ENCODE measurements at places on chromosomes 5 and 9.

DNA sequence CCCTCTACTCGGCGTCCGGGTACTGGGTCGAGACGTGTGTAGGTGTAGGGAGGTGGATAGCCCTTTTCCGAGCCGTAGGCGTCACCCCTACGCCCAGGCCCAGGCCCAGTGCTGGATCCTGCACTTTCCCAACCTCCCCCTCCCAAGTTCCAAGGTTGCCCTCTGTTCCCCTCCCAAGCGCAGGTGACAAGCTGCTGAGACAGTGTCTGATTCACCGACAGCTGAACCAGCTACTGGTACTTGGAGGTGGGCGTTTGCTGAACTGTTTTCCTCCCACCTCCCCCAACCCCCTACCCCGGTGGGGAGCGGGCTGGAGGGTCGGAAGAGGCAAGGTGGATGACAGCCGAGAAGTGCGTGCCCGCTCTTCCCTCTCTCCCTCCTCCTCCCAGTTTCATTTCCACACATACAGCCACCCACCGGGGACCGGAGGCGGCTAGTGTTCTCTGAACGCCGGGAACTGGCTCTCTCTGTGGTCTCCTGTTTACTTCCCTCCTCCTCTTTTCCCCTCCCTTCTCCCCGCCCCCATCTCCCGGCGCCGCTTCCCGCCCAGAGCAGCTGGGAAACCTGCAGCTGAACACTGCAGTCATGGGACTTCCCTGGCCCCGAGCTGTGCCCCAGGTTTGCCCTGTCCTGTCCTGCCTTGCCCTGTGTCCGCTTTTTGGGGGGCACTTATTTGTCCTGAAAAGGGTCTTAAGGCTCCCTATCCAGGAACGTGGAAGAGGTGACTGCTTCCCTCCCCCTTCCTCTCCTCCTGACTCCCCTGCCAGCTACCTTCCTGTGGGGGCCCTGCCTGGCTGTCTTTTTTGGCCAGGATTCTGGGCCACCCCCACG, 6.2 kb upstream of the KLF9 start:
- peak; percentile 75 for DNase-seq
- H3K36me3 ChIP-seq, result peaks cover 5% of the 10 kb centered on the region
- H3K27ac ChIP-seq, result peak overlapping the region; percentile 37
- H3K4me3 ChIP-seq, result peak overlapping the region; percentile 91
- peaks cover 4% of the 10 kb centered on the region for H3K4me1 ChIP-seq
- H3K27me3 ChIP-seq, result peaks cover 9% of the 10 kb centered on the region

DNA sequence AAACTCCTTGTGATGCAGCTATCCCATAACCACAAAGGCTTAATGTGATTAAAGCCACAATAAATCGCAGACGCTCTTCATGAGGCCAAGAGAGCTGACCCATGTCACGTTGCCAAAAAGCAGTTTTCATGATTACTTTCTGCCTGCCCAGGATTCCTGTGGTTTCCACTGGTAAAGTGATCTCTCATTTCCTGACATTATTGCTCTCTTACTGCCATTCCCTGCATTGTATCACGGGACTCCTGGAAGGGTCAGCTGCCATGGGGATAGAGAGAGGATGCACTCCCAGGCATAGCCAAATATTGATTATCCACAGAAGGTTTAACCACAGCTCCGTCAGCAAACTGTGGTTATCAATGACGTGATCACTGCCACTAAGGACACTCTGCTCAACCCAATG, 103.8 kb upstream of the SLC1A3 start:
- peaks cover 4% of the 10 kb centered on the region for H3K4me1 ChIP-seq
- H3K4me3 ChIP-seq, result no peak overlapping the region
- no peaks in the 10 kb centered on the region for H3K36me3 ChIP-seq
- H3K27me3 ChIP-seq, result no peaks in the 10 kb centered on the region

- DNase-seq, result no peak
- H3K4me1 ChIP-seq, result peaks cover 6% of the 10 kb centered on the region
- H3K27ac ChIP-seq, result no peak overlapping the region
- no peaks in the 10 kb centered on the region for H3K27me3 ChIP-seq
- H3K36me3 ChIP-seq, result no peaks in the 10 kb centered on the region
- H3K4me3 ChIP-seq, result no peak overlapping the region
Measured at GRCh38 chr5:96838201-96839070, 30.7 kb upstream of the ERAP1 start.

- no peaks in the 10 kb centered on the region for H3K27me3 ChIP-seq
- no peak for DNase-seq
- H3K27ac ChIP-seq, result no peak overlapping the region
- peaks cover 7% of the 10 kb centered on the region for H3K4me1 ChIP-seq
- H3K4me3 ChIP-seq, result no peak overlapping the region
- H3K36me3 ChIP-seq, result no peaks in the 10 kb centered on the region
Measured at GRCh38 chr5:74507370-74508005, 133.0 kb downstream of the ENC1 start.

DNA sequence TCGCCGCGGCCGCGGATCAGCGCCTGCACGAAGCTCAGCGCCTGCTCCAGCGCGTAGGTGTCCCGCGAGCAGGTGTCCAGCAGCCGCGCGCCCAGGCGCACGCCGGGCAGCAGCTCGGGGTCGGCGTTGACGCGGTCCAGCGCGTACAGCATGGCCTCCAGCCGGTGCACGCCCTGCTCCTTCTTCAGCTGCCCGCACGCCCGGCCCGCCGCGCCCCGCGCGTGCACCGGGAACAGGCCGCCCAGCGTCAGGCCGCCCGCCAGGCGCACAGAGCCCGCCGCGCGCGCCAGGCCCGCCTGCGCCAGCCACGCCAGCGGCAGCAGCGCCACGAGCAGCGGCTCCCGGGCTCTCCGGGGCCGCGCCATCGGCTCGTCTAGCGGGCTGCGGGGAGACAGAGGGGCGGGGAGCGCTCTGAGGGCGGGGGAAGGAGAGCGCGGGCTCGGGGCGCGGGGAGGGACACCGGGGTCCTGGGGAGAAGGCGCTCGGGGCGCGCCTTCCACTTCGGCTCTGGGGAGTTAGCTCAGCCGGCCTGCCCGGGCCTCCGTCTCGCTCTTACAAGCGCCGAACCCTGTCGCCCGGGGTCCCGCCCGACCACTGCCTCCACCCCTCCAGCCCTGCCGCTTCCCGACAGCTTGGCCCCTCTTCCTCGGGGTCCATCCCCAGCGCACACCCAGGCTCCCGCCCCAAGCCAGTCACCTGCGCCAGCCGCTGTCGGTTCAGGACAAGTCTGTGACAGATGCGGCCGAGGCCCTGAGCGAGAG, at the start of gene GRM6:
TSS of gene GRM6 (minus strand) at position 741 of the 761 bp plus-strand sequence. CDS start at position 365, 376 bp downstream.
- peak; percentile 55 for DNase-seq
- H3K27ac ChIP-seq, result peak within 1 kb of the TSS; percentile 36
- peaks cover 11% of the 10 kb centered on the region for H3K36me3 ChIP-seq
- H3K4me3 ChIP-seq, result peak within 1 kb of the TSS; percentile 85
